ENCODE measurements at places on chromosomes 2 and 18. TPM values are rescaled to one million over a fixed set of nuclear protein-coding genes. Genes with fewer than 3 reads are reported as not detected.

BUB1 gene
- not detected for total RNA-seq

SLC35F6 gene
- 17.8 TPM for total RNA-seq

PIEZO2 gene
- total RNA-seq = 0.33 TPM

ACOXL gene
- 0.52 TPM for total RNA-seq

BOLL gene
- not detected for total RNA-seq

ACMSD gene
- not detected for total RNA-seq

CYP27C1 gene
- total RNA-seq = not detected

ARHGAP28 gene
- 16.5 TPM for total RNA-seq

MEX3C gene
- 16.6 TPM for total RNA-seq

CDH20 gene
- 6.3 TPM for total RNA-seq

CROCC2 gene
- total RNA-seq = not detected

- H3K36me3 ChIP-seq = no peaks in the 10 kb centered on the region
- H3K27ac ChIP-seq = no peak overlapping the region
- peaks cover 5% of the 10 kb centered on the region for H3K4me1 ChIP-seq
- no peaks in the 10 kb centered on the region for H3K27me3 ChIP-seq
Observed at GRCh38 chr2:206798000-206798399, 32.6 kb downstream of the FASTKD2 start.

DNA sequence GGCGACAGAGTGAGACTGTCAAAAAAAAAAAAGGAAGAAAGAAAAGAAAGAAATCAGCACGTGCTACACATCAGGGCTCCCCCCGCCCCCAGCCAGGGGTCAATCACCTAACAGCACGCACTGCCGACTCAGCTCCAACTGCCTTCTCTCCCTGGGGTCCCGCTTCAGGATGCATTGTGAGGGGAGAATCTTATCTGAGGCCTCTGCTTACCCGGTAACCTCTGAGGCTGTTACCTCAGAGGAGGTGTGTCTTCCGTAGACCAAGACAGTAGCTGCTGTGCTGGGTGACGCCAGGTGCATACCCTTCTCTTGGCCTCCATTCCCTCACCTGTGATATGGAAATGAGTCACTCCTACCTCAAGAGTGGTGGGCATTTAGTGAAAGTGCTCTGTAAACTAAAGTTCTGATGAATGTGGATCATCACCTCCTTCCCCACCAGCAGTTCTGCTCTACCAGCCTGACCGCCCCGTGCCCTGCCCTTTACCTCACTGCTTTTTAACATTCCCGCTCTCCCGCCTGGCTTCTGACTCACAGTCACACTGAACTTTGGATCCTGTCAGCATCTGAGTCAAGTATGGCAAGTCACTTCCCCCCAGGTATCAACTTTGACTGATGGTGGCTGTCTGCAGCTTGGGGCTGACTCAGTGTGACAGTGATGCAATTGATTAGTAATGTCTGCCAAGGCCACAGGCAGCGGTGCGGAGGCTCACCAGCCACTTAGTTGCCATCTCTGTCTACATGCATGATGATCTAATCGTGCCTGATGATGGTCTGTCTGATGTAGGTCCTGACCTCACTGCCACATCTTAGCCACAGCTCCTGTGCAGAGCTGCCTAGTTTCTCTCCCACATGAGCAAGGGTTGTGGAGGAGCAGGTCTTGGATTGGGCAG lies 20.1 kb downstream of the ARID5A start:
- H3K27ac ChIP-seq = peak overlapping the region; percentile 3
- H3K36me3 ChIP-seq = no peaks in the 10 kb centered on the region
- peaks cover 7% of the 10 kb centered on the region for H3K4me1 ChIP-seq

GRCh38 chr2:75464348-75464946 lies 96.3 kb downstream of the EVA1A start:
- H3K36me3 ChIP-seq = no peaks in the 10 kb centered on the region
- H3K4me3 ChIP-seq = no peak overlapping the region
- no peaks in the 10 kb centered on the region for H3K27me3 ChIP-seq
- DNase-seq = peak; percentile 44
- H3K27ac ChIP-seq = no peak overlapping the region

- no peaks in the 10 kb centered on the region for H3K27me3 ChIP-seq
- DNase-seq = no peak
- no peak overlapping the region for H3K27ac ChIP-seq
- no peaks in the 10 kb centered on the region for H3K4me1 ChIP-seq
Observed at GRCh38 chr18:11470941-11471340, 138.5 kb upstream of the SLC35G4 start.

GRCh38 chr2:32745191-32745590 lies 117.3 kb downstream of the TTC27 start:
- H3K4me3 ChIP-seq = no peak overlapping the region
- H3K27ac ChIP-seq = no peak overlapping the region
- DNase-seq = no peak
- no peaks in the 10 kb centered on the region for H3K36me3 ChIP-seq
- no peaks in the 10 kb centered on the region for H3K27me3 ChIP-seq

GRCh38 chr18:9353596-9353995 lies 19.0 kb downstream of the TWSG1 start:
- no peaks in the 10 kb centered on the region for H3K4me1 ChIP-seq
- H3K36me3 ChIP-seq = no peaks in the 10 kb centered on the region
- H3K27me3 ChIP-seq = no peaks in the 10 kb centered on the region

DNA sequence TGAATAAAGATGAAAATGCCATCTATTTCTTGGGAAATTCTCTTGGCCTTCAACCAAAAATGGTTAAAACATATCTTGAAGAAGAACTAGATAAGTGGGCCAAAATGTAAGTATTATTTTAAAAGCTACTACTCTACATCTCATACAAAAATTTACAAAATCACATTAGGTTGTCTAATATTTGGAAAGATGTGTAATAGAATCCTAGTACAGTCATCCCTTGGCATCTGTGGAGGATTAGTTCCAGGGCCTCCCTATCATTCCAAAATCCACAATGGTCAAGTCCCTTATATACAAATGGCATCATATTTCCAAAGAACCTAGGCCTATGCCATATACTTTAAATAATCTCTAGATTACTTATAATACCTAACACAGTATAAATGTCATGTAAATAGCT lies 41.2 kb downstream of the KYNU start:
- H3K4me3 ChIP-seq = no peak overlapping the region
- H3K27ac ChIP-seq = no peak overlapping the region
- no peaks in the 10 kb centered on the region for H3K36me3 ChIP-seq
- H3K4me1 ChIP-seq = no peaks in the 10 kb centered on the region
- no peak for DNase-seq

GRCh38 chr2:217553202-217553601 lies 449.6 kb downstream of the TNS1 start:
- no peaks in the 10 kb centered on the region for H3K36me3 ChIP-seq
- H3K4me3 ChIP-seq = no peak overlapping the region
- no peak overlapping the region for H3K27ac ChIP-seq
- no peaks in the 10 kb centered on the region for H3K4me1 ChIP-seq
- peaks cover under 1% of the 10 kb centered on the region for H3K27me3 ChIP-seq

DNA sequence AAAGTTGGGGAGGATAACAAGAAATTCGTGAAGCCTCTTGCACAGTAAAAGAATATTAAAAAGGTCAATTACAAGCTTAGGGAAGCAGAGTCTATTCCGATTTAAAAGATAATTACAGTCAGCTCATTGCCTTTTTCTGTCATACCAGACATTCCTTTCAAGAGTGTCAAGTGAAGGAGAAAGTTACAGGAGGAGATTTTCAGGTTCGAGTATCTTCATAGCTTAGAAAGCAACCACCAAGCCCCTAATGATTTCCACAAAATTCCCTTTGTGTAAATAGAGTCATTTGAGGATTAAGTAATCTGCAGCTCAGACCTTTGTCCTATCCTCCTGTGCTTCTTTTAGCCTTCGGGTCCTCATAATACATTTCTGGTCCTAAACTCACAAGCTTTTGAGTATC lies 414.9 kb downstream of the CDH2 start:
- no peak for DNase-seq
- H3K27ac ChIP-seq = no peak overlapping the region
- H3K27me3 ChIP-seq = no peaks in the 10 kb centered on the region
- no peaks in the 10 kb centered on the region for H3K4me1 ChIP-seq
- no peaks in the 10 kb centered on the region for H3K36me3 ChIP-seq

GRCh38 chr2:105375001-105375561 lies 23.8 kb downstream of the FHL2 start:
- H3K27ac ChIP-seq = peak overlapping the region; percentile 61
- no peaks in the 10 kb centered on the region for H3K36me3 ChIP-seq
- peaks cover under 1% of the 10 kb centered on the region for H3K4me1 ChIP-seq
- DNase-seq = peak; percentile 12

DNA sequence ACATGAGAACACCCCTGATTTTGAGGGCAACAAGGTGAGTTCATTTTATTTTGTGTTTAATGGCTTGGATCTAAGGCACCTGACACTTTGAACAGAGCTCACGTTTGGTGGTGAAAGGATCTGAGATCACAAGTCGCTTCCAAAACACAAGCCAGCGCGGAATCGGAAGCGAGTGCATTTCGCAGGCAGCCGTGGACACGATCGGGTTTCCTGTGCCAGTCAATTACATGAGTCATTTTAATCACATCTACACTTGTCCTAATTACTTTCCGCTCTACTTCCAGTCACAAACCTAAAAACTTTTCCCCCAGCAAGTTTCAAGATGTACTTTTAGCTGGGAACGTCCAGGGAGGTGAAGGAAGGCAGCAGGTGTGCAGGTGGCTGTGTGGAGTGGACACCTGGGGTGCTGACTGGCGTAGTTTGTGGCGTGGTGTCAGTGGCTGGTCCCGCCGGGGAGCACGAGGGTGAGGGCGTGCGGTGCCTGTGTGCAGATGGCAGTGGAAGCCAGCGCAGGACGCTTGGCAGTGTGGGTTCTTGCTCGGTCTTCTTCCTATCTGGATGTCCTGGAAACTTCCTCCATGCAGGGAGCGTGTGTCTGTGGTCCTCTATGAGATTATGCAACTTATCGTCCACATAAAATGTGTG lies 75.6 kb downstream of the DCDC2C start:
- no peaks in the 10 kb centered on the region for H3K4me1 ChIP-seq
- no peaks in the 10 kb centered on the region for H3K36me3 ChIP-seq
- H3K27ac ChIP-seq = no peak overlapping the region
- H3K27me3 ChIP-seq = no peaks in the 10 kb centered on the region
- no peak overlapping the region for H3K4me3 ChIP-seq

DNA sequence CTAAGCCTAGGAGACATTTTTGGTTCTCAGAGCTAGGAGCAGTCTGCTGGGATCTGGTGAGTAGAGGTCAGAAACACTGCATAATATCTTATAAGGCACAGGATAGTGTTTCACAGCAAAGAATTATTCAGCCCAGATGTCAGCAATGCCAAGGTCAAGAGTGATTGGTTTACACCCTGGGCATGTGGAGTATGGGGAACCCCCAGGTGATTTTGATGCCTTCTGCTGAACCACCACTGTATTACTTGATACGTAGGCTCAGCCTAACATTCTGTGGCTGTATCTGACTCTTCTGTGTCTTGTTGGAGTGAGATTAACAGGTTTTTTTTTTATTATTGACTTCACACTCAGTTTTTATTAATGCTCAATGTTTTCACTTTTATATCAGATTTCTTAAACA lies 6.0 kb downstream of the DDX18 start:
- no peak overlapping the region for H3K27ac ChIP-seq
- no peak for DNase-seq
- H3K27me3 ChIP-seq = no peaks in the 10 kb centered on the region
- H3K4me3 ChIP-seq = no peak overlapping the region

DNA sequence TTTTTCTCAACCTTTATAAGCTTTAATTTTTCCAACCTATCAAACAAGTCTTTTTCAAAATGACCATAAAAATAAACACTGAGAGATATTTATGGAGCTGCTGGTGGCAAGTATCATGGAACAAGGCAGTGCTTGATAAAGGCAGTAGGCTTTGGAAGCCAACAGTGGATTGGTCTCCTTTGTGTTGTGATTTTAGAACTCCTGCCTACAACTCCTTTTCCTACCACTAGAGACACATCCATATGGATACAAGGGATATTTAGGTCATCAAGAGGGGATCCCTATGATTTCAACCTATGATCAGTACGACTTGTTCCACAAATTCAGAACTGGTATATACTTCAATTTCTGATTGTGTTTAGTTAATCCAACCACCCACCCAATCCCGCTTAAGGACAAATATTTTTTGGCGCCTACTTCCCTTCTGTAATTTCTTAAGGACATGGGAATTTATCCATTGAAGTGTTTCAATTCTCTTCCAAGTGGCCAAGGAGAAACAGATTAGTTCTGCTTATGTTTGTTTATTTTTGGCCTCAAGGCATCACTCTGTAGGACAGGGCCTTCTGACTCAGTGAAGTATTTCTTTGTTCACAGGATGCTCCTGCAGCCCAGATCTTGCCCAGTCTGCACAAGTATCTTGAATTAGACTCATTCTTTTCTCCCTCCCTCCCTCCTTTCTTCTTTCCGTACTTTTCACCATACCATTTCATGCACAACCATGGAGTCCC lies 2119.6 kb upstream of the PIK3C3 start:
- no peaks in the 10 kb centered on the region for H3K4me1 ChIP-seq
- no peak overlapping the region for H3K27ac ChIP-seq
- H3K4me3 ChIP-seq = no peak overlapping the region
- H3K27me3 ChIP-seq = no peaks in the 10 kb centered on the region

DNA sequence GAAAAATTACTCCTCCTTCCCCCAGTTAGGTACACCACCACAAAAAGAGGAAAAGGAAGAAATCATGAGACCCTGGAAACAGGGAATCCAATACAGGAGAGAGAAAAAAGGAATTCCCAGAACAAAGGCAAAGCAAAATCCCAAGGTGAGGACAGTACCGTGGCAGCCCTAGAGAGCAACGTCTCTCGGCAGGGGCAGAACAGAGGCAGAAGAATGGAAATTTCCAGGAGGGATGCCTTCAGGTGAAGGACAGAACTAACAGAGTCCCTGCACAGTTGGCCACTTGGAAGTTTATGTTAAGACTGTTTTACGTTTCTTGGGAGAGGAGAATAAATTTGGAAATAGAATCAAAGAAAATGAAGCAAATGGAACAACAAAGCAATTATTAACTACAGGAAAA lies 27.7 kb downstream of the GRB14 start:
- no peaks in the 10 kb centered on the region for H3K4me1 ChIP-seq
- H3K27me3 ChIP-seq = no peaks in the 10 kb centered on the region
- no peak overlapping the region for H3K27ac ChIP-seq
- H3K36me3 ChIP-seq = no peaks in the 10 kb centered on the region
- H3K4me3 ChIP-seq = no peak overlapping the region

- no peak overlapping the region for H3K27ac ChIP-seq
- DNase-seq = no peak
- H3K27me3 ChIP-seq = no peaks in the 10 kb centered on the region
- H3K4me3 ChIP-seq = no peak overlapping the region
- H3K4me1 ChIP-seq = no peaks in the 10 kb centered on the region
Observed at GRCh38 chr18:2351126-2351850, 220.0 kb downstream of the METTL4 start.

GRCh38 chr18:58721566-58722239 lies 50.4 kb downstream of the MALT1 start:
- no peaks in the 10 kb centered on the region for H3K27me3 ChIP-seq
- no peak overlapping the region for H3K27ac ChIP-seq
- no peaks in the 10 kb centered on the region for H3K4me1 ChIP-seq
- H3K4me3 ChIP-seq = no peak overlapping the region

DNA sequence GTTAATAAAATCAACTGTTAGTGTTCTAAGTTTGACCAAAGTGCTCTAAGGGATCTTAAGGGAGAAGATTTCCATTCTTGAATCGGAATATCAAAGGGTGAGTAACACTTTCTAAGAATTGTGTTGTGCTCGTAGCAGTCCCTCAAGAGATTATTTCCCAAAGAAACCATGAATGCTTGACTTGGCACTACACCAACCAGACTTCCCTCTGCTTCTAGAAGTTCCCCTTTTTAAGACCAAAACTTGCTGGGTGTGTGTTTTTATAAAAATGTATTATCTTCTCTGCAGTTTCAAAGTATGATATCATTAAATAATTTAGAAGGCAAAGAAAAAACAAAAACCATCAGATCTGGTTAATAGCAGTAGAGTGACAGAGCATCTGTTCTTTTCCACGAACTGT lies 522.0 kb upstream of the FAM98A start:
- H3K4me3 ChIP-seq = no peak overlapping the region
- no peak for DNase-seq
- H3K36me3 ChIP-seq = no peaks in the 10 kb centered on the region
- H3K27me3 ChIP-seq = no peaks in the 10 kb centered on the region
- no peaks in the 10 kb centered on the region for H3K4me1 ChIP-seq
- no peak overlapping the region for H3K27ac ChIP-seq

Data from body of pancreas (tissue), 4 donors.